ENCODE measurements at places on chromosomes 12 and 14.
A peak's percentile ranks its signal among the peaks of the same experiment; 100 is the strongest.

GRCh38 chr14:92964124-92965109 is 41.5 kb downstream of the CHGA start:
- no peak for DNase-seq

DNA sequence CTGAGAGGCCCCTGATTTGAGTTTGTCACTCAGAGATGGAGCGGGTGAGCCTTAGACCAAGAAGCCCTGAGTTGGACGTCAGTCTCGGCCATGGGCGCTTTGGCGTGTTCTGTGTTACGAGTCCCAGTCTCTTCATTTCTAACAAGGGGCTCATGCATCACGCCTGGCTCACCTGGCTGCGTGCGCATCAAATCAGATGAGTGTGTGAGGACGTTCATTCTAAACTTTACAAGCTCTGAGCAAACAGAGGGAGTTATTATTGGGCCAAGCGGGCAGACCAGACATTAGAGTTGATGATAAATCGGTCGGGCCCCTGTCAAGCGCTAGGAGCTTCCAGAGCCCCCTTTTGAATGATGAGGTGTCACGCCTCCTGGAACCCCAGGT is 117.2 kb downstream of the CALM1 start:
- no peak for DNase-seq

GRCh38 chr14:22460461-22461195 is 128.4 kb downstream of the DAD1 start:
- DNase-seq = no peak

DNA sequence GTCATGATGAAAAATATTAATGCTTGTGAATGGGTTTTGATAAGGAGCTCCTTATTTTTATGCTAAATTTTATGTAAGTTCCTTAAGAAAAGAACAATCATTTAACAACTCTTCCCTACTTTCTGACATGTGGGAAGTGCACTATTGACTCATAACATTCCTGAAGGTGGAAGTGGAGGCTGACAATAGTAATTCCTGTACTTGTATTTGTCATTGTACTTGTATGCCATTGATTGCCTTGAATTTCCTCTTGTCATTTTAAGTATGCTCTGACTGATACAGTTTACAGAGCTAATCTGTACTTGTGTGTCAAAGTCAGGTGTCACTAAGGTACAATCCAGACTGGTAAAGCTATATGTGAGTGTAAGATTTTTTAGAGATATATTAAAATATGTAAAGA is 440.0 kb downstream of the SLC16A7 start:
- peak; percentile 69 for DNase-seq

DNA sequence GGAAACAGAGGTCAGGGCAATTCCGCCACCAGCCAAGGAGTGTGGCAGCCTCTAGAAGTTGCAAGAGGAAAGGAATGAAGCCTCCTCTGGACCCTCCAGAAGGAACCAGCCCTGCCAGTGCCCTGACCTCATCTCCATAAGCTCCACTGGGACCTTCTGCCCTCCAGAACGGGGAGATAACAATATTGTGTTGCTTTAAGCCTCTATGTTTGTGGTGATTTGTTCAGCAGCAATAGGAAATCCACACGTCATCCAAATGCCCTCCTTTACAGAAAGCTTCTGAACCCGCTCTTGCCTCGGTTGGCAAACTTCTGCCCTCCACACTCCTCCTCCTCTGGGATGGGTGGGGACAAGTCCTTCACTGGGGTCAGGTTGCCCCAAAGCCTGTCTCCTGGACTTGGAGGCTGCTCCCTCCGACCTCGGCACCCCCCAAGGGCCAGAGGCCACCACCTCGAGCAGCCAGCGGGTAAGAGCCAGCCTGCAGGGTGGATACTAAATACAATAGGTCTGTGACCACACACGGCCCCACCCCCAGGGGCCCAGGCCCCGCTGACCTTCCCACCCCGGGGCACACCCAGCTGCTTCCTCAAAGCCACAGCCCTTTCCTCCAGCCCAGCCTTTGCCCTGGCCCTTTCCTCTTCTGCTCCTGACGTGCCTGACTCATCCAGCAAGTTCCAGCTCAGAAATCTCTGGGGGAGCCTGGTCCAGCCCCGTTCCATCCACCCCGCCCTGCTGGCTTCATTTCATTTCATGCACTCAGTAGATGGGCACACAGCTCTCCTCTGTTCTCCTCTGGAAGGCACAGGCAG is 58.7 kb upstream of the NCOR2 start:
- peak; percentile 71 for DNase-seq

DNA sequence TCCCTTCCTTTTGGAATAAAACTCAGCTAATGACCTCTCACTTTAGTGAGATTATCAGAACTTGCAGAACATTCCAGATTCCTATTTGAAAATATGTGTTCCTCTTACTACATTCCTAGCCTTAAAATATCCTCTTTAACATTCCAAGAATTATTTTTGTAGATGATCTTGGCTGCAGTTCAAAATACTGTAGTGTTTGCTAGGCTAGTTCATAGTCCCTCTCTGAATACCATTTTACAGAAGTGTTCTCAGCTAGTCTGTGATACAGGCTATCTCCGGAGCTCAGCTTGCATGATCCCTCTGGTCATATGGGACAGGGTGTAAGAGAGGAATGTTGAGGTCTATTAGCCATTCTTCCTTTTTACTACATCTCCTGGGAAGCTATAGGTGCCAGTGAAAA is 17.6 kb upstream of the GPR33 start:
- peak; percentile 87 for DNase-seq

DNA sequence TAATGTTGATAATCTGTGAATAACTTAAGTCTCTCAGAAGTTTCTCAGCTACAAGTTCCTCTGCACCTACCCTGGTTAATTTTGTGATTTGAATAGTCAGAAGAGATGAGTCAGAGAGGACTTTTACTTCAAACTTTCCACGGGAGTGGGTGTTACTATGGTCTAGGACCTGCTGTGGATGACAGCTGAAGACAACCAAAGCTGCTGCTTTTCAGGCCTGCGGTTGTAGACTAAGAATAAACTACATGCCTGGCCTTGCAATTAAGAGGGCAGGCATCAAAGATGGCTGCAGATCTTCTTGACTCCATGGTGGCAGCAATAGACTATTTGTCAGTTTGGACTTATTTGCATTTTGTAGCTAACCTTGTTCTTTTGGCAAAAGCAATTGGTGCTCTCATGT is 227.1 kb upstream of the KRR1 start:
- DNase-seq = no peak

DNA sequence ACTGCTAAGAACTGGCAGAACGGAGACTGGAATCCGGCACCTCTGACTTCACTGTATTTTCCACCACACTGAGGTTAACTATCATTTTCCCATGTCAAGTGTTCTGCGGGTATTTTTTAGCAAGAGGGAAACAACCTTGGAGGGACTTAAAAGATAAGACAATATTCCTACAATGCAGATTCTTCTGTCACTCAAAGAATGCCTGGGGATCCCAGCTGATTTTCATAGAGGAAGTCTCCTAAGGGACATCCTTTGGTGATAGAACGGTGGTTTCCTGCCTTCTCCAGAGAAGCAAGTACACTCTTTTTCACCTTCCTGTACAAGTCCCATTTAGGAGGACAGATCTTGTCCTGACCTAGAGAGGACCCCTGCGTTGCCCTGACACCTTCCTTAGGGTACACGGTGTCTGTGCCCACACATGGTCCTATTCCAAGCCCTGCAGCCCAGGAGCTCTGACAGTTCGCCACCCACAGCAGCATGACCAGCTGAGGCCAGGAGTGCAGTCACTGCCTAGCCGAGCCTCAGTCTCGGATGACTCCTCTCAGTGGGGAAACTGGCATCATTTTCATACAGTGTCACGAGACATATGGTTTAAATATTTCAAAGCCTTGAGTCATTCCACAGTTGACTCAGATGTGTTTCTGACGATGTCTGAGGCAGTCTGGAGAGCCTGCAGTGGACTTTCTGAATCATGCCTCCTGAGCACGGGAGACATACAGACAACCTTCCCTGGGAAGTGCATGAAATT is 181.3 kb upstream of the FKBP4 start:
- DNase-seq = peak; percentile 97

- DNase-seq = no peak
Measured at GRCh38 chr12:56476143-56476542, 7.8 kb downstream of the SPRYD4 start.

DNA sequence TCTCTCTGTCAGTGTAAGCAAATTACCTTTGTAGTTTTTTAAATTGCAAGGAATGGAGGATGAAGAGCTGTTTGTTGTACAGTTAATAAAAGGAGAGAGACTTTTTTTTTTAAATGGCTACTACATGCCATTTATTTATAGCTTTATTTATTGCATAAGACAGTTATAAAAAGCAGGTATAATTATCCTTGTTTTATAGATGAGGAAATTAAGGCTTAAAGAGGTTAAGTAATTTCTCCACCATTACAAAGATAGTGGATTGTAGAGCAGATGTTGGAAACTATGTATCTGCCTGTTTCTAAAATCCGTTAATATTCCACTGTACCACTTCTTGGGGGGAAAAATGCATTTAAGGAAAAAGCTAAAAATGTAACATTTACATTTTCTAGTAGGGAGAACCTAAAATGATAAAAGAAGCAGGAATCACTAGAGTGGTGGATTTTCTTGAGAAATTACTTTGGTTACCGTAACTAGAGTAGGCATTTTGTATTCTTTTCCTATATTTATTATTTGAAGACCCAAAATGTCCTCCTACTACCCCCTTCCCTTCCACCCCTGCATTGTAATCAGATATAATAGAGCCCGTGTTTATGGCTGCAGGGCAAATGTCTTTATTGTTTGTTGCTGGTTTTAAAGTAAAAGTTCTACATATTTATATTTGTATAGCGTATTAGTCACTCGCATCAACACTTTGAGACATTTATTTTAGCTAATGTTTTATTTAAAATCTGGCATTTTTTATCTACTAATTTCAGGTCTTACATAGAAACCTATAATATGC is 2.3 kb downstream of the SNAPC1 start:
- DNase-seq = no peak

DNA sequence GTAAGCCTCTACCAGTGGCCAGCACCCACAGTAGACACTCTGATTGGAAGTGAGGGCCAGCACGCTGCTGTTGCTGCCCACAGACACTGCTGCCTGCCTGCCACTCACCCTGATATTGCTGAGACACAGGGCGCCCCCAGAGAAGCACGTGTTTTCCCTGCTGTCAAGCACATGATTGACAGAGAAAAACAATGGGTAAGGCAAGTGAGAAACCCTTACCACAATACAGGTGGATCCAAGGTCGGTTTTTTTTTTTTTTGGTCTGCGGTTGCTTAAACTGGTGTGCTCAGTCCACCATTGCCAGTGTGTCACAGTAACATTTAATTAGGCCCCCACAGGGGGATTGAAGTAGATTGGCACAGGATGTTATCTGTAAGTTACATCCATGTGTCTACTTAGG is 65.9 kb downstream of the WDR20 start:
- no peak for DNase-seq

- no peak for DNase-seq
Measured at GRCh38 chr12:4628406-4628805, 20.4 kb downstream of the AKAP3 start.

DNA sequence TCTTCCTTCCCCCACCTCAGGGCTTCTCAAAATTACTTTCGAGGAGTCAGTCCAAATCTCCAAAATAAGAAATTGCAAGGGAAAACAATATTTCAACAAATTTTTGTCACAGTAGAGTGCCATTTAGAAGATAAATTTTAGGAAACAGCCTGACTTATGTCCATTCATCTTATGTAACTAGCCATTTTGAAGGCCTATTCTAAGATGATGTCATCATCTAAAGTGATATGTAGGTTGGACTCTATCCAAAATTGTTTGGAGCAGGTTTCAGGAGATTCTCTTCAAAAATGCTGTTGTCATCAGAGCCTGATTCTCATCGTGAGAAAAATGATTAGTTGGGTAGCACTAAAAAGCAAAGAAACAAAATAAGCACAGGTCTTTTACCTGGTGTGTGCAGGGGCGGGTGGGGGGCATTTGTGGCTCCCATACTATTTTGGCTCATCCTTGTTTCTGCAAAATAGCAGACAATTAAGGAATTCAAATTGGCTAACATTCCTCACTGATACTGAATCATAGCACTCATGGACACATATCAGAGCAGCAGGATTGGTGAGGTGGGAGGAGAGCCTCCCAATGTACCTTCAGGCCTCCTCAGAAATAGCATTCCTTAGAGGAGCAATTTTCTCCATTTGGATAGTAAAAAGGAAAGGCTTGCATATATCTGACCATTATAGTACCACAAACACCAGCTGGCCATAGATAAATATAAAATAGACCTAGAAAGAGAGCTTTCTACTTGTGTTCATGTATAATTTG is 360.9 kb upstream of the NAV3 start:
- DNase-seq = peak; percentile 7

- peak; percentile 4 for DNase-seq
Measured at GRCh38 chr14:26410189-26410685, 187.6 kb downstream of the NOVA1 start.

- no peak for DNase-seq
Measured at GRCh38 chr12:82757059-82757458, 70.4 kb downstream of the TMTC2 start.

GRCh38 chr14:50225067-50225973 is 6.1 kb downstream of the SOS2 start:
- peak; percentile 90 for DNase-seq

DNA sequence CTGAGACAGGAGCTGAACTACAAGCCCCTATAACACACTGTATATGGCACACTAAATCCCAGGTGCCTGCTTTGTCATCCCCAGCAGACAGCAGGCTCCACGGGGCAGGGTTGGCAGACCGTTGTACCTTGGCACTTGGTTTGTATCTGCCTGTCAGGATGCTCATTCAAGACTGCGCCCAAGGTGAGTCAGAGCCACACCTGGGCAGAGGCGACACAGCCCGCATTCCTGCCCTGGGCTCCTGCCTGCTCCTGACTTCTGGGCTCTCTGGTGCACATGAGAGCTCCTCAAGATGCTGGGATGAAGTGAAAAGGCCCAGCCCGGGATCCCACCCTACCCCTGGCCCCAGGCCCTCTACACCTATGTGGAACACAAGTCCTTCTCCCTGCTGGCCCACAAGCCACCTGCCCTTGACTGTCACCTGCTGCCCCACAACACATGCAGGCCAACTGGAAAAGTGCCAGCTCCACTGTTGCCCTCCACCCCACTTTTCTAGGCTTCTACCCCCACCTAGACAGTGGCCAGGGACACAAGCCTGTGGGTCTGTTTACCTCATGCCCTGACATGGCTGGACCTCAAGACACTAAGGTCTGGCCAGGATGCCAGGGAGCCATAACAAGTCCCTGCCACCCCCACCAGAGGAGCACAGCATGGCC is 30.8 kb upstream of the PNMA1 start:
- DNase-seq = no peak

DNA sequence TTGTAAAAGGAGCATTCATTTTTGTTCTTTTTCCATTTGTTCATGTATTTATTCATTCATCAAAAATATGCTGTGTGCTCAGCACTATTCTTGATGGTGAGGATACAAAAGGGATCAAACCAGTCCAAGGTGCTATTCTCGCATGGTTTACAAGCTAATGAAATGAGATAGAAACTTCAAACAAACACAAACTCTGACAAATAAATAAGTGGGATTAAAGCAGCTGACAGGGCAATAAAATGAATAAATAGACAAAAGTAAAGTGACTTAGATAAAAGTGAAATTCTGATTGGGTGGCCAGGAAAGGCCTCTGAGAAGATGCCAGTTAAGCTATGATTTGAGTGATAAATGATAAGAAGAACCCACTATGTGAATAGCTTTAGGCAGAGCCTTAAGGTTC is 162.0 kb upstream of the PDZRN4 start:
- DNase-seq = no peak
